Stimulated activated CD8-positive, alpha-beta memory T cell treated with anti-CD3 and anti-CD28 coated beads, Interleukin-4, amount 100 ng/mL, for 4 hours (primary cell): ENCODE measurements at places on chromosomes 5 and 9.

GRCh38 chr5:9441610-9442009 is 104.3 kb downstream of the SEMA5A start:
- DNase-seq, result no peak

DNA sequence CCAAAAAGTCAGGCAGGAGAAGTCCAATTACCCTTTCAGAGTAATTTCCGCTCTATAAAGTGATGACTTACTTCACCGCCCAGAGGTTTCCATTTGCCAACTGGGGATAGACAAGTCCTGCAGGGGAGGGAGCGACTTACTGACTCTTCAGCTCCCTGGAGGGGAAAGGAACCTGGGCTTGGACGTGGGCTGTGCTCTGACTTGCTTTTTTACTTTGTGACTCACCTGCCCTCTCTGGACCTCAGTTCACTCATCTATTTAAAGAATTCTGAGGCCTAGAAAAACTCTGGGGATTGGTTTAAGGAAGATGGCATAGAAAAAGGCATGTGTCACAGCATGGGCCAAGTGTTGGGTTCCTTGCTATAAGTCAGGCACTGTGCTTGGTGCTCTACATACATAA is 180.4 kb upstream of the TRIM32 start:
- no peak for DNase-seq

DNA sequence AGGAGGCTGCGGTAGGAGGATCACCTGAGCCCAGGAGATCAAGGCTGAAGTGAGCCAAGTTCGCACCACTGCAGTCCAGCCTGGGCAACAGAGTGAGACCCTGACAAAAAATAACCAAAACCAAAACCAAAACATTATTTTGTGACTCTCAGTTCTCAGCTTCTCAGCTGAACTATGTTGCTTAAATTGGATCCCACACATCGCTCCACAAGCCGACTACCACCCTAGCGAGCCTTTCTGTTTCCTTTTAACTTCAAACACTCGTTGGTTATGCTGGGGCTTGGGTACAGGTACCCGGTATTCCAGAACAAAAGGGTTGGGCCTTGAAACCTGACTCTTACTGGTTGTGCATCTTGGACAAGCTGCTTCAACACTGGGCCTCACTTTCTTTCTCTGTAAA is 3.8 kb upstream of the PTGS1 start:
- DNase-seq, result no peak

DNA sequence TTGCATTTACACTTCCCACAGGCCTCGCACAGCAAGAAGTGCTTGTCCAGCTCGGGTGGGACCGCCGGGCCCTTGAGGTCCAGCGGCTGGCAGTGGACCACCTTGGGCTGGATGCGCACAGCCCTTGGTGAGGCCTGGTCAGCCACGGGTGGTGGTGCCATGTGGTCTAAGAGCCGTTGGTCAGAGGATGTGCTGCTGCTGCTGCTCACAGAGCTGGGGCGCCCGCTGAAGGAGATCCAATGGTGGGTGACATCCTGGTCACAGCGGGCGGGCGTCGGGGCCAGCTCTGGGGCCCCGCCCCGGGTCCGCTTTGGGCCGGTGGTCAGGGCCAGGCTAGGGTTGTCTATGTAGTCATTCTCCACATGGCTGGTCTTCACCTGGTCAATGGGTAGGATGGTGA is 10.2 kb downstream of the SPRY4 start:
- DNase-seq, result no peak

GRCh38 chr5:99948850-99949249 is 586.3 kb upstream of the FAM174A start:
- DNase-seq, result no peak

DNA sequence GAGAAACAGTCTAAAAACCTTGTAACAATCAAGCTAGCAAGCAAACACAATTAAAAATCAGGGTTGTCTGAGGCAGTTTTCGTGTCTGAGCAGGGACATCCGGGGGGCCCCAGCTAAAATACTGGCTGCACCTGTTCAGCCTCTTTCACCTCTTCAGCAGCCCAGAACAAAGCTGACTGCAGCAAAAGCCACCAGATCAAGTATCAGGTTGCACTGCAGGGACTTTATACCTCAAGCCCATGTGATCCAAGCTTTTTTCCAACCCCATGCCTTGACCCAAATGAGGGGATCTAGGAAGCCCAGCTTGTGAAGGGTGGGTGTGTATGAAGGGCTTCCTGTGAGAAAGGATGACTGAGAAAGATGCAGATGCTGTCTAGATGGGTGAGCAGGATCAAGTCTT is 133.4 kb downstream of the SEMA6A start:
- DNase-seq, result no peak

DNA sequence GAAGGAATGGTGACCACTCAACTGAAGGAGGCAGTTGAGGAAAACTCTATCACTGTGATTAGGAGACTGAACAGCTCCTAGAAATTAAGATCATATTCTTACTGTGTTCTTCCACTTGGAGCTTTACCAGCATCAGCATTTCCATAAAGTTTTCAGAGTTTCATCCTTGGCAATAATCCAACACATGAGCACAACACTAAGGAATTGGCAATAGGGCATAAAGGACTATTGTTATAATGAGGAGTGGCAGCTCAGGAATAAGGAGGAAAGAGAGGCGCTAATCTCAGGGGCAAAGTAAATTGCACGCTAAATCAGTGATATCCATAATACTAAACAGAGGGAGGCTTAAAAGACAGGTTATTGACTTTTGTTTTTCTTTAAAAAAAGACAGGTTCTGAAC is 338.9 kb downstream of the EFNA5 start:
- no peak for DNase-seq

DNA sequence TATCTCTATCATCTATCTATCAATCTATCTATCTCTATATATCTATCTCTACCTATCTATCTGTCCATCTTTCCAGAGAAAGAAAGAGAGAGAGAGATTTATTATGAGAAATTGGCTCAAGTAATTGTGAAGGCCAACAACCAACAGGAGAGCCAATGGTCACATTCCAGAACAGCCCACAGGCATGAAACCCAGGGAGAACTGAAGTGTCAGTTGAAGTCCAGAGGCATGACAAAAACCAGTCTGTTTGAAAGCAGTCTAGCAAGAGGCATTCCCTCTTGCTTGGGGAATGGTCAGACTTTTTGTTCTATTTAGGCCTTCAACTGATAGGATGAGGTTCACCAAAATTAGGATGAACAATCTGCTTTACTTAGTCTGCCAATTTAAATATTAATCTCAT is 87.6 kb upstream of the PLCXD3 start:
- DNase-seq, result no peak

DNA sequence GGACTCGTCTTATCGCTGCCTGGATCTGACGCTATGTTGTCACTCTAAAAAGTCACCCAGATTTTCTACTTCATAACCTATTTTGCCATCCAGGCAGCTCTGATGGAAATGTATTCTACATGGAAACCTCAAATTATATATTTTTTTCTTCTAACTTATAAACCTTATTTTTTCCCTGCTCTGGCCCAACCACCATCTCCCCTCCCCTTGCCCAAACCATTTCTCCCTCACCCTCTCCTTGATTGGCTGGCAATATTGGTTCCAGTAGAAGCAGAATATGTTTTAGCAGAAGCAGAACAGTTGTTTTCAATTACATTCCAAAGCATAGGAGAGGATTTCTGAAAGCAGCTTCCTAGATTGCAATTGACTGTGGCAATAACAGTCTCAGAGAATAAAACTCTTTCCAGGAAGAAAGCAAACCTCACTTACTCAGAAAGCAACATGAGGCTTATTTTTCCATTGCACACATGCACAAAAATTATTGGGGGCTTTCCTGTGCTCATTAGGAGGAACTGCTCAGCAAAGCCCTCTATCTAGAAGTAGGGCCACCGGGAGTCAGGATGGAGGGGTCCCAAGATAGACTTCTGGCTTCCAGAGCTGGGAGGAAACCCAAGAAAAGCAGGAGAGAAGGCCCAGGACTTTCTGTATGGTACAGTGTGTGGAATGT is 191.8 kb downstream of the ESM1 start:
- DNase-seq, result no peak

- no peak for DNase-seq
These were observed 123.3 kb downstream of the PCSK5 start for GRCh38 chr9:76013809-76014208.

GRCh38 chr9:30140407-30140806 is 2244.0 kb upstream of the ACO1 start:
- no peak for DNase-seq
